ENCODE measurements at places on chromosomes 16 and 17.
A peak's percentile ranks its signal among the peaks of the same experiment; 100 is the strongest.

DNA sequence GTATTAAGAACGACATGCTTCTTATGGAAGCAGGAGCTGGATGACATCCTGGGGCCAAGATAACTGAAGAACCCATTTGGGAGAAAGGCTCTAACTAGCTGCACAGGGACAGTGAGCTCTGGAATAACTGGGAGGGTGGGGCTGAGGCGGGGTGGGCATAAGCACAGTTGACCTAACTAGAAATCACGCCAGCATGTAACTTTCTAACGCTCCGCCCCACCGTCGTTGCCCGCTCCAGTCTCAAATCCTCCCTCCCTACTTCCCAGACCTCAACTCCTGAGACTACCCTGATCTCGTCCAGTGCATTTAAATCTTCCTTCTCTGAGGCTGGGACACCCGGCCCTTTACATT is 436 bp downstream of the PHB1 start:
- DNase-seq = no peak

DNA sequence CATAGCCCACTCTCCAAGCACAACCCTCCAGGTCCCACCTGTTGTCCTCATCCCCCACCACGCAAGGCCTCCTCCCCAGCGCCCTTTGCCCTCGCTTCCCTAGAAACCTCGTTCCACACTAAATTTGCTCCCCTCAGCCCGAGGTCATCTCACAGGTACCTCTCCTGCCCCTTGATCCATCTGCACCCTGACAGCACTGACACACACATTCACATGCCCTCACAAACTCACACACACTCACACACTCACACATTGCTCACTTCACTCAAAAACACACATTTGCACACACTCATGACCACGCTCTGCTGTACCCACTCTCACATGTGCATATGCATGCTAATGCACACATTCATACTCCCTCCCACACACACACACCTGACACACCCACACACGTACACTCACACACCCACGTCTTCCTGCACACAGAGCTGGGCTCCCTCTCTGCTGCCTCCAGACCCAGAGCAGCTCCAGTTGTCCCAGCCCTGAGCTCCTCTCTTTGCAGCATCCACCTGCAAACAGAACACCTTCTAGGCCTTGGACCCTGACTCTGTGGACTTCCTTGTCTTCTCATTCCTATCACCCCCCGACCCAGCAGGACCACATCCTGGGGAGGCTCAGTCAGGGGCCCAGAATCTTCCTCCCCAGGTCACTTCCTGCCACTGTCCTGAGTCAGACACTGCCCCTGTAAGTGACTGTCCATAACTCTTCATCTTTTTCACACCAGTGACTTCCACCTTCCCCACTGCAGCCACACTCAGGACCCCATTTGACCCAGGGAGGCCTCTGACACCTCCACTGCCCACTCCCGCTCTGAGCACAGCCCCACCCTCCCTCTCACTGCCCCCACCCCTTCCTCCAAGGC is 4.9 kb downstream of the ASGR2 start:
- DNase-seq = no peak

DNA sequence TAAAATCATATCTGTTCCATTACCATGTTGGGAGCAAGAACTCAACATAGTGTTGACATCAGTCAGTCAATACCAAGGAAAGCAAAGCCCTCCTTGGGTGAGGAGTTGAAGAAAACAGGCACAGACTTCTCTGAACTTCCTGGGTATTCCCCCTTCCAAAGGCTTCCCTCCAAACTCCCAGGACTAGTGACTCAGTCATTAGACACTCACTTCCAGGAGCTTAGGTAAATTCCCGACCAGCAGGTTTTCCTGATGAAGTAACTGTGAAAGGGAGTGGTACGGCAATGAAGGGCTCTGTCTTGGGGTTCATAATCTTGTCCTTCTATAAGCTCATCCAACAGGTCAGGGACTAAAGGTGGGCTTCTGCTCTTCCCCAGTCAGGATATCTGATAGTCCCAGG is 293.8 kb upstream of the AXIN2 start:
- no peak for DNase-seq

DNA sequence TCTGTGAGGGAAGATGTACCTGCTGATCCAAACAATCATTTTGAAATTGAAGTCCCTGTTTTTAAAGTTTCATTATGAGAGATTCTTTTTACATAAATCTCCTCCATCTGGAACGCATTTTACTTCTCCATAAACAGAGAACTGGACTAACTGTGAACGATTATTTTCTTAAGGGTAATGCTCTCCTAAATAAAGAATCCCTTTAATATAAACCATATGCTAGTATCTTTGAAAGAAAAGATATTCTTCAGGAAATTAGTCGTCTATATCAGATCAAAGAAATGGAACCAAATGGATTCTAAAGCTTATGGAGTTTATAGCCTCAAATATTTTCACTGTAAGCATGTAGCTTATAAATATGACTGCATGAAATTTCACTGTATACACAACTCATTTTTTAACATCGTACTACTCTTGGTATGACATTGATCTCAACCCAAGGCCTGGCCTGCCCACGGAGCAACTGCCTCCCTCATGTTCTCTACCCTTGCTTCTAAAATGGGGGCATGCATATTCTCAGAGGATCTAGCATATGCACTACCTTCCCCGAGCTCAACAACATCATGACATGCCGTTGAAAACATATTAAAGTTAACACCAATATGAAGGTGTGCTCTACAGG is 66.4 kb downstream of the MYH10 start:
- no peak for DNase-seq

DNA sequence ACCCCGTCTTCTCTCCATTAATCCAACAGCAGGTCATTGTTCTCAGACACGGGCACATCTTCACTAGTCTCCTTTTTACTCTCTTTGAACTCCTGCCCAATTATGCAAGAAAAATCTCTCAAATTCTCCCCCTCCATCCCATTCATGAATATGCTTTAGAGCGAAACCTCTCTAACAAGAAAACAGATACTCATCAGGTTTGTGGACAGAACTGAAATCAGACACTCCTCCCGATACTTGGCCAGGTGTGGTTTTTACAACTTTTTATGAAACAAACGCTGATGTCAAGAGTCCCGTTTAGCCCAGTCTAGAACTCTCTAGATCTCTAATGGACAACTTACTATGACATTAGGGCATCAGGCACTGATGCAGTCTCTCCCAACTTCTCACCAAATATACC is 40.9 kb downstream of the PIK3R5 start:
- no peak for DNase-seq

DNA sequence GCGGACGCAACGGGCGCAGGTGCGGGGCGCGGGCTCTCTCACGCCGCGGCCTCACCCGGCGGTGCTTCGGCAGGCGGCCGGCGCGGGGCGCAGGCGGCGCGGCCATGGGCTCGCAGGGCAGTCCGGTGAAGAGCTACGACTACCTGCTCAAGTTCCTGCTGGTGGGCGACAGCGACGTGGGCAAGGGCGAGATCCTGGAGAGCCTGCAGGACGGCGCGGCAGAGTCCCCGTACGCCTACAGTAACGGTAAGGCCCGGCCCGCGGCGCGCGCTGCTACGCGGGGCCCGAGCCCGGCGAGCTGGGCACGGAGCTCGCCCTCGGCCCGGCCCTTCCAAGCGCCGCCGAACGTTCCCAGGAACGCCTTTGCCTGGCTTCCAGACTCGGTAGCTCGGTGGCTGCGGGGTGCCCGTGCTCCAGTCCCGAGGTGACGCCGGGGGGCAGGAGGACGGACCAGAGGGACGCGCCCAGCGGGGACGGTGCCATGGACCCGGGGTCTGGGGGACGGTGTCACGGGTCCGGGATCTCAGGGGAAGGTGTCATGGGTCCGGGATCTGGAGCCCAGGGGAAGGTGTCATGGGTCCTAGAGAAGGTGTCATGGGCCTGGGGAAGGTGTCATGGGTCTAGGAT is 435 bp downstream of the RAB40C start:
- DNase-seq = no peak

DNA sequence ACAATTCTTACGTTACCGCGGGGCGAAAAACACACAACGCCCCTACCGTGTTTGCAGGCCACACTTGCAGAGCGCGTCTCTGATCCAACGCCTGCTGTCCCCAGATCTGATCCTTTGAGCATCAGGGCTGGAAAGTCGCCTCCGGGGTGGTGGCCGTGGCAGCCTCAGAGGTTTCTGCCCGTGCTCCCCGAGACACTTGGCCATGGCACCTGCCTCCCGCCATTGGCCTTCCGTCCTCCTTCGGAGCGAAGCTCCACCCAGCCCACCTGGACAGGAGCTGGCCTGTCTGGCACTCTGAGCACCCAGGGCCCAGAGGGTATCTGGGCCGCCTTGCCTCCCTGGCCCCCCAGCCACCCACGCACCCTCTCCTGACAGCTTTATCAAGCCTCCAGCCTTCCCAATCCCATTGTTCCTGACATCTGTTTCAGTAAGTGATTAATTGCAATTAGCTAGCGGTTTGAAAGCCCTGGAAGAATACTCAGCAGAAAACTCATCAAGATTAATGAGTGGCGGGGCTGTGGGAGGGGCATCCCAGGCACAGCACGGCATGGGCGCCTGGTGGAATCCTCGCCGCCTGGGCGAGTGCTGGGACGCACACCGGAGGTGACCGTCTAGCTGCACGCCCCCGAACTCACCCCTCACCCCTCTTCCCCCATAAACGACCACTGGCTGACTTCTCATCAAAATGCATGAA is 181.5 kb upstream of the GSE1 start:
- DNase-seq = no peak

DNA sequence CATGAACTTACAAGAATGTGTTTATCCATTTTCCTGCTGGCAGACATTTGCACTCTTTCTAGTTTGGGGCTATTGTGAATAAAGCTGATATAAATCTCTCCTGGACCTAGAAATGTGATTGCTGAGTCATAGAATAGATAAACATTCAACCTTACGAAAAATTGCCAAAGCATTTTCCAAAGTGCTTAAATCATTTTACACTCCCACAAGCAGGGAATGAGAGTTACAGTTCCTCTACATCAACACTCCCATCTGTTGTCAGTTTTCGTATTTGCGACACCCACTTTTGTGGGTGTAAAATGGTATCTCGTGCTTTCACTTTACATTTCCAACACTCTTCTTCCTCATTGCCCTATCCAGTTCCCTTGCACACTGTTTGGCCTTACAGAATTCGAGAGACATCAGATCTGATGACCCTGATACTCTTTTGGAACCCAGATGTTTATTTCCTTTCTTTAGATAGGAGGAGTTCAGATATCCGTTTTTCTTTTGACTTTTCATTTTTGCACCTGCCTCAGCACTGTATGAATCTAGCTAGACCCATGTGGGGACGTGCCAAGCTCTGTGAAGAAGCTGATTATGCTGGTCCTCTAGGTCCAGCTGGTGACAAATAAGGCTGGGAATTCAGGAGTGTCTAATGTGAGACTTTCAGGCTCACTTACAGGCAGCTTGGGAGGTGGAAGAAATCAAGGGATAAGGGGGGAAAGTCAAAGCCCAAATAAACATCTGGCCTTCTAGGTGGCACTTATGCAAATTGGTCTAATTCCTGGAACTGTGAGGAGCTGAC is 14.0 kb downstream of the SOX9 start:
- DNase-seq = no peak

- peak; percentile 44 for DNase-seq
Observed at GRCh38 chr17:7883781-7884386, 4.7 kb upstream of the CHD3 start.

DNA sequence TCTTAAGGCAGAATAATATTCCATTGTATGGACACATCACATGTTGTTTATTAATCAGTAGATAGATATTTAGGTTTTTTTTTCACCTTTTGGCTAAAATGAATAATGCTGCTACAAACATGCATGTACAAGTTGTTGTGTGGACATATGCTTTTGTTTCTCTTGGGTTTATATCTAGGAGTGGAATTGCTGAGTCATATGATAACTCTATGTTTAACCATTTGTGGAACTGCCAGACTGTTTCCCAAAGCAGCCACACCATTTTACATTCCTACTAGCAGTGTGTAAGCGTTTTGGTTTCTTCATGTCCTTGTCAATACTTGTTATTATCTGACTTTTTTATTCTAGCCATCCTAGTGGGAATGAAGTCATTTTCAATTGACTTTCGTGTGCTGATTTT is 21.3 kb downstream of the CYLD start:
- no peak for DNase-seq

- DNase-seq = peak; percentile 63
Observed at GRCh38 chr16:11586856-11587642, at the start of gene LITAF. Gene LITAF, minus strand, starts transcription at chr16:11586919. Its CDS starts 30,189 bp downstream, at chr16:11556730.

DNA sequence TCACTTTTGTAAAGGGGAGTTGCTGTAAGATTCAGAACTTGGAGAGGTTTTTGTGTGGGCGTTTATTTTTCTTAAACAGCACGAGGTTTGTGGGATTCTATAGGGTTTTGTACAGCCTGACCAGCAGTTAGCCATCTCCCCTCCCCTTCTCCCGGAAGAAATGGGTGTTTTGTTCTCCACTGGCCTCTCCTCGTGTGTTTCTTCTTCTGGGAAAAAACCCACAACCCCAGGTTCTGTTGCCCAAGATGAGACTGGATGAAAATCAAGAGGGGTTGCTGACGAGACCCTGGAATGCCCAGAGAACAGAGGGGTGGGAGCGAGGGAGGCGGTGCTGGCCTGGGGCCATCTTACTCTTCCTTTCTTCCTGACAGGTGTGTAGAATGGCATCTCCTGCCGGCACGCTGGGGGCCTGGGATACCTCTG is 186.1 kb downstream of the MSI2 start:
- no peak for DNase-seq

DNA sequence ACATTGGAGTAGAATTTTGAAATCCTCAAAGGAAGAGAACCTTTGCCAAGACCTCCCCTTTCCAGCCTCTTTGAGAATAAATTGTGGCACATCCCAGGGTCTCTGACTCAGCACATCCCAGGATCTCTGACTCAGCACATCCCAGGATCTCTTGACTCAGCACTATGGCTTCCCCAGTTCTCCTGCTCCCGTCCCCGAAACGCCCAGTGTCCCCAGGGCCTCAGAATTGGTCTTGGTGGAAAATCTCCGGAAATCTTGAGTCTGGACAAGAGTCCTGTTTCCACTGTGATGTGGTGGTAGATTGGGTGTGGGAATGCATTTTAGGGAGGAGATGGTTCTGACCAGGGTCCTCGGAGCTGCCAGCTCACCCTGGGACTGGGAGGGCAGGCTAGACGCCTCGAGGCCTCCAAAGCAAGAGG is 19.2 kb downstream of the PLXDC1 start:
- no peak for DNase-seq

DNA sequence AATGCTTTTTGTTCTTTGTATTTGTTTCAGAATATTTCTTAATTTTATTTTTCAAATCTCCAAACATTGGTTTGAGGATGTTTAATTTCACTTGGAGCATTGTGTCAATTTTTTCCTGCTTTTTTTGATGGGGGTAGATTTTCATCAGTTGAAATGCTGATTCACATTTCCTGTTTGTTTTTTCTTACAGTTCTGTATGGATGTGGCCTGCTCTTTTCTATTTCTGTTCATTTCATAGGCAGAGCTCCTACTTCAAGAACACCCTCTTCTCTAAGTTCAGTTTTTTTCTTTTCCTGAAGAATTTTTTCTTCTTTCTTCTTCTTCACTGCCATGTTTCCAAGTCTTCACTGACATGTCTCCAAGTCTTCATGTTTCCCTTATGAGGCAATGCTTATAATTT is 8.8 kb downstream of the MBTD1 start:
- no peak for DNase-seq

DNA sequence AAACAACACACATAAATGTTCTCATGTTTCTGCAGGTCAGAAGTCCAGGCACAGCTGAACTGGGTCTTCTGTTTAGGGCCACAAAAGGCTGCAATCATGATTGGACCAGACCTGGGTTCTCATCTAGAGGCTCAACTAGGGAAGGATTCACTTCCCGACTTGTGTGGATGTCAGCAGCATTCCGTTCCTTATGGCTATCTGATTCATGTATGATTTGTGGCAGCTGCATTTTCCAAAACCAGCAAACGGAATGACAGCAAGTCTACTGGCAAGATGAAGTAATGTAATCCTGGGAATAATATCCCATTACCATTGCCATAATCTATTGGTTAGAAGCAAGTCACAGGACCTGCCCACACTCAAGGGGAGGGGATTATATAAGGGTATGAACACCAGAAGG is 22.1 kb downstream of the CEP112 start:
- no peak for DNase-seq
